Karpas-422 (cell line): ENCODE measurements at places on chromosomes 1 and 21. TPM values are rescaled to one million over a fixed set of nuclear protein-coding genes. Genes with fewer than 3 reads are reported as not detected.

- DNase-seq = no peak
Measured at GRCh38 chr1:177077734-177078499, 86.6 kb downstream of the ASTN1 start.

DNA sequence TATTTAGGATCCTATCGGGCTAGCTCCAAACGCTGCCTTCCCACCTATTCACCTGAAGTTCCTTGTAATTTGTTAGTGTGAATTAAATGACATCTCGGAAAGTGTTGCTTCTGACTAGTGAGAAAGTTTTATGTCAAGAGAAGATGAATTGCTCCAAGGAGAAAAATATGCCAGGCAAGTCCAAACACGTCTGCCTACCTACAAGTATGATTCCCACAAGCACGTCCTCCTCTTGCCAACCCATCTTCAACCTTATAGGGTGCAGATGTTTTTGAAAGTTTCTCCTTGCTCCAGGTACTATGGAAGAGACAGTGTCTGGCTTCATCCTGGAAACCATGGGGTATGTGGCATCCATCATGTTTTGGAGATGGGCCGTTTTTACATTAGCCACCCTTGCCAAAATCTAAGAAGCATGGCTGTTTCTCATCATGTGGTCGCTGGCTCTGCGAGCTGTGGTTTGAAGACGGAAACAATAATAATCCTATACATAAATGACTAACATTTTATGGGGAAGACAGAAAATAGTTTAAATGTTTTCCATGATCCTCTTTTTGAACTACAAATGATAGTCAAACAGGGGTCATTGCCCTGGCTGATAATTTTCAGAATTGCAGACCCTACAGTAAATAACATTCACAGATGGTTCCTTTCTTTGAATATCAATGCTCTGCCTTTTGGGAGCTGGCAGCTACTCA is 505.8 kb downstream of the SMYD3 start:
- DNase-seq = no peak

GRCh38 chr21:43881283-43881682 is 16.3 kb downstream of the AGPAT3 start:
- no peak for DNase-seq

Gene FCRLB
- 937 and 1,205 TPM in 2 replicates for total RNA-seq

Gene SHE
- not detected in 2 replicates for total RNA-seq
